ENCODE measurements at places on chromosomes 4 and X.

DNA sequence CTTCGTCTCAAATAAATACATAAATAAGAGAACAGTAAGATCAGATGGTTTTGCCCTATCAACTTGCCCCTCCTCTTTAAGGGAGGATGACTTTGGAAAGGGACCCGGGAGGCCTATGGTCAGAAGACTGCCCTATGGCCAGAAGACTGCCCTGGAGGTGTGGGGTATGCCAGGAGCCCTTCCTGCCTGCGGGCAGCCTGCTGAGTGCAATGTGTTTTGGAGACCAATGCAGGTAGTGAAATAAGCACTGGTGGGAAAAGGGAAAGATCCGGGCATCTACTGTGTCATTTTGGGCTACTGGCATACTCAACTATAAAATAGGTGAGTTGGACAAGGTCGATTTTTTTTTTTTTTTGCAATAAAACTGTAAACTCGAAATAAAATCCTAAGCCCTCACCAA is 129.8 kb upstream of the SLC34A2 start:
- DNase-seq, result no peak

DNA sequence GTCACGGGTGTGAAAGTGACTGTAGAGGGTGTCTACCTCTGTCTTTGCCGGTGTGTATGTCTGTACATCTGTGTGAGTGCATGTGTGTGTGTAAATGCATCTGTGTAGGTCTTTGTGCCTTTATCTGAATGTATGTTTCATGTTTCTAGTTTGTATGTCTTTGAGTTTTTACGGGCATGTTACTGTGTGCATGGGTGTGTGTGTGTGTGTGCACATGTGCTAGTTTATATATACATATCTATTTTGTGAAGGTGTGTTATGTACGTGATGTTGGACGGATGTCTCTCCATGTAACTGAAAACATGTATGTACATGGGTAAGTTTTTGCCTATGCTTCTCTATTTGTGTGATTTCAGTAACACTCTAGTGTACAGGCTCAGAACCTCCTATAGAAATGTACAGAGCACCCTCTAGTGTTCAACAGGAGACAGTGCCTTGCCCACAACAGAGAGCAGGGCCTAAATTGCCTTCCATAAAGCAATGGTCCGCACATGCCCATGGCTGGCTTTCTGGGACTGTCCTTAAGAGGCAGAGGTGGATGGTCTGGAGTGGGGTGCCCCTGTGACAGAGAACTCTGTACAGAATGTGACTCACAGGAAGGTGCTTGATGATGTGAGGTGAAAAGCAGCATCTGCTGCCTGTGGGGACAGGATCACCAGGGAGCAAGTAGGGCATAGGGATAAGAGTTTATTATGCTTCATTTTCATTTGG is 343.5 kb downstream of the RAPGEF2 start:
- DNase-seq, result no peak

GRCh38 chr4:148060264-148061140 is 328.6 kb downstream of the ARHGAP10 start:
- no peak for DNase-seq

DNA sequence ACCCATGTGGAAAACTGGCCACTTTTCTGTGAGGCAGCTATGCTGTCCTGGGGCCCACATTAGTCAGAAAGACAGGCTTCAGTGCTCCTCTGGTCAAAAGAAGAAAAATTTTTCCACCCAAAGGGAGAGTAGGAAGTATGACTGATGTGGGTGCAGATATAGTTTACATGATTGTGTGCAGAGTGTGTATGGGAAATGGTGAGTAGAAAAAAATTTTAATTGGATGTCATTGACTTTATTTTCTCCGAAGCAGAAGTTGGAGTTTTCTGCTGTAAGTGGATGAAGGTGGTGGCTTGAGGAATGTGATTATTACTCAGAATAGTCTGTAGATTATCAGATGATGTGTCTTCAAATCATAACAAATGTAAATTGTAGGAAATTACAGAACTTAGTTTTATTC is 241.5 kb upstream of the IGFBP7 start:
- no peak for DNase-seq

- no peak for DNase-seq
Observed at GRCh38 chrX:118215346-118215745, 98.7 kb upstream of the KLHL13 start.
